ENCODE measurements at places on chromosomes 3 and 15.

DNA sequence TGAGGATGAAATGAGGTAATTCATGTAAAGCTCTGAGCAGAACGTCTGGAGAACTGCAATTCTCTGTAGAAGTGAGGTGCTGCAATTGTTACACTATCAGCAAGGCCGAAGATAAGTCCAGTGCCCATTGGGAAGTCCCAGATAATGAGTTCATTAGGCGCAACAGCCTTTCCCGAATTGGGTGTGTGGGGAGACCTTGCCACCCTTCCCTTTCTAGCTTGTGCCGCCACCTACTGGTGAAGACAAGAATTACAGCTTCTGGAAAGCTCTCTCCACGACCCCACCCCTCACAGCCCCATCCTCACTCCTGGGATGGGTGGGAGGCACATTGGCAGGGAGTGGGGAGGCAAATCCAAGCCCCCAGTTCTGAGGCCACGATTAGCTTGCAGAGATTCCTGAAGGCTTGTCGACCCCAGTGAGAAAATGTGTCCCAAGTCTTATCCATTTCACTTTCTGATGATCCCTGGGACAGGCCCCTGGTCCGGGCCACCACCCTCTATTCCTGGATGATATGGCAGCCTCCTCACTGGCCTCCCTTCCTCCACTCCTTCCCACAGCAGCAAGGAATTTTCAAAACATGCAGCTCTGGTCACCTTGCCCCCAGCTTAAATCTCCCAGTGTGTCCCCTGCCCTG lies 36.4 kb downstream of the FAM3D start:
- peak; percentile 78 for DNase-seq

DNA sequence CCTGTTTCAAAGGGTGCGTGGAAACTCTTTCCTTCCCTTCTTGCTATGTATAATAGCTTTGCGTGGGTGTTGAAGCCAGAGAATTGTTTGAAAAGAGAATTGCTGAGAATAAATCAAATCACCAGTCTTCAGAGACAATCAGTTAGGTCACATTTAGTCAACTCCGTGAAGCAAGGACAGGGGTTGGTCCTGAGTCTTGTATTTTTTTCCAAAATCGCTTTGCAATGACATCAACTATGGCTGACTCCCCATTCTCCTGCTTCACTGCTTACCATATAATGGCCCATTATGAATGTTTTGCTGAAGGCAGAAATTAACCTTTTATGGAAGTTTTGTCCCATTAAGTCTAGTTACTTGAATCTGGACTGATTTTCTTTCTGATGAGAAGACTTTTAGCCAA lies 852.8 kb downstream of the AGBL1 start:
- DNase-seq: no peak

- no peak for DNase-seq
Measured at GRCh38 chr3:130312374-130312773, 33.1 kb upstream of the COL6A5 start.

- DNase-seq: no peak
Measured at GRCh38 chr3:193590088-193590856, 2.7 kb upstream of the OPA1 start.

- no peak for DNase-seq
Measured at GRCh38 chr15:101489599-101490407, at the start of gene PCSK6. Gene PCSK6, minus strand, starts transcription at chr15:101489707. Its CDS starts 37 bp downstream, at chr15:101489670.

GRCh38 chr3:131731709-131732108 lies 228.9 kb upstream of the MRPL3 start:
- no peak for DNase-seq

GRCh38 chr3:39234651-39235050 lies 42.3 kb upstream of the XIRP1 start:
- peak; percentile 68 for DNase-seq

DNA sequence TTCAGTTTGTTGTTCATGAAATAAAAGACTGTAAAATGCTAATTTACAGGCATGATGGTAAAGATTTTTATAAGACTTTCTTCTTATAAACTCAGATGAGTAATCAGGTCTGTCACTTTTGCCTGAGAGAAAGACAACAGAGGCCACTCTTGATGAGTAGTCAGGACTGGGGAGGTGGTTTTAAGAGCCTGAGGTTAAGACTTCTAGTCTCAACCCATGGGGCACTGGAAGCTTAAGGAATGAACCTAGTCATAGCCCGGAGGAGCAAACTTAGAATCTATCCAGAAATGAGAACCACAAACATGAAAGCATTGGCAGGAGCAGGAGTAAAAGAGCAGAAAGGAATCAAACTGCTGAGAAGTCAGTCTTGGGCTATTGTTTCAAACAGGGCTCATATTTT lies 846.3 kb upstream of the ARPP21 start:
- no peak for DNase-seq

GRCh38 chr3:143571548-143571947 lies 276.7 kb downstream of the SLC9A9 start:
- no peak for DNase-seq

- DNase-seq: no peak
Measured at GRCh38 chr3:134038716-134039115, 9.0 kb upstream of the SLCO2A1 start.

- no peak for DNase-seq
Measured at GRCh38 chr15:60970246-60971170, 258.6 kb downstream of the RORA start.

- no peak for DNase-seq
Measured at GRCh38 chr3:88509582-88509981, 359.8 kb downstream of the C3orf38 start.

- no peak for DNase-seq
Measured at GRCh38 chr15:52115598-52116427, 3.2 kb upstream of the BCL2L10 start.

GRCh38 chr3:112579697-112580096 lies 17.9 kb downstream of the SLC35A5 start:
- no peak for DNase-seq

GRCh38 chr15:54289590-54290136 lies 311.4 kb downstream of the UNC13C start:
- DNase-seq: no peak

- DNase-seq: no peak
Measured at GRCh38 chr15:90367576-90367975, 15.5 kb downstream of the ZNF774 start.

DNA sequence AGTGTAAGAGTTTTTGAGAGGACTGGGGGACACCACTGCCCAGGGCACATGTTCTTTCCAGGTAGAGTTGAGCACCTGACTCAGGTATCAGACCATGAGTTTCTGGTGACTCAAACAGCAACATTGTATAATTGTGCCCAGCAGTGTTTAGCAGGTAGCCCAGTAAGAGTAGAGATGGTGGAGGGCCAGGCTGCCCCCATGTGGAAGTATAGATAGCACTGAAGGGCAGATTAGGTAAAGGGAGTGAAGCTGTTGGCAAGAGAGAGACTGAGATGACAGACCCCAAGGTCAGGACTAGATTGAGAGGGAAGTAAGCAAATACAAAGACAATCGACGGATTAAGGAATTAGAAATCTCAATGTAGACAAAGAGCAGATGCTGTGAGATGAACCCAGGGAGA lies 74.6 kb downstream of the TRIM42 start:
- no peak for DNase-seq

DNA sequence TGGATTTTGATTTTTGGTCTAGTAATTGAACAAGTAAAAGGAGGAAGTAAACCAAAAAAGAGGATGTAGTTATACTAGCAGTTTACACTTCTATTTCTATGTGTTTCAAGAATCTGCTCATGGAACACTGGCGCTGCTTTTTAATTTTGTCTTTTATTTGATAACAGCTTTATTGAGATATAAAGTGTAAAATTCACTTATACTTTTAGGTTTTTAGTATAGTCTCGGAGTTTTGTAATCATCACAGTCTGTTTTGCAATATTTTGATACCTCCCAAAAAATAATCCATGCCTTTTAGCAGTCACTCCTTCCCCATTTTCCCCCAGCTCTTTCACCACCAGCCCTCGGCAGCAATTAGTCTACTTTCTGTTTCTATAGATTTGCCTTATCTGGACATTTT lies 18.0 kb downstream of the UBE2E2 start:
- DNase-seq: no peak

DNA sequence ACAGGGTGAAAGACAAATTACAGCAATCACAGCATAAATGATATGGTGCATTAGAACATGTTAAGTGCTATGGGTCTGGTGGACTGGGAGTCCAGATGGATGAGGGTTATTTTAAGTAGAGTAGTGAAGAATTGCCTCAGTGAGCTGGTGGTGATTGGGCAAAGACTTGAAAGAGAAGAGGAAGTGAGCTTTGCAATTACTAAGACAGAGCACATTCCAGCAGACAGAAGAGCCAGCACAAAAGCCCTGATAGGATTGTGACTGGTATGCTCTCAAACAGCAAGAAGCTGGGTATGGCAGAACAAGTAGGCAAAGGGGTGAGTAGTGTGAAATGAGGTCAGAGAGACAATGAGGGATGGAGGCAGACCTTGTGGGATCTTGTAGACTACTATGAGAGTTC lies 2.1 kb upstream of the ACKR4 start:
- no peak for DNase-seq

DNA sequence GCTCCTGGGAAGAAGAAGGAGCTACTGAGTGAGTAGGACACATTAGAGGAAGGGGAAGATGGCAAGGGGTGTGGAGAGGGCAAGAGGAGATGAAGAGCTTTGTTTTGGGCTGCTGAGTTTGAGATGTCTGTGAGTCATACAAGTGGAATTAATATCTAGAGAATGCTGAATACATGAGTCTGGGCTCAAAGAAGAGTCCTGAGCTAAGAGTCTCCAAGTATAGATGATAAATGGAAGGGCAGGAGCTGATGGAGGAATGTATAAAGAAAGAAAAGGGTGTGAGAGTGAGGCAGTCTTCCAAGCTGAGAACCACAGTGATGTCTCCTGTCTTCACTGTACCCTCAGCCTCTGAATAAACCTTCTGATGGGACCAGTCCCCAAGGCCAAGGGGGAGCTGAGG lies 205.5 kb upstream of the MRPL3 start:
- DNase-seq: no peak

DNA sequence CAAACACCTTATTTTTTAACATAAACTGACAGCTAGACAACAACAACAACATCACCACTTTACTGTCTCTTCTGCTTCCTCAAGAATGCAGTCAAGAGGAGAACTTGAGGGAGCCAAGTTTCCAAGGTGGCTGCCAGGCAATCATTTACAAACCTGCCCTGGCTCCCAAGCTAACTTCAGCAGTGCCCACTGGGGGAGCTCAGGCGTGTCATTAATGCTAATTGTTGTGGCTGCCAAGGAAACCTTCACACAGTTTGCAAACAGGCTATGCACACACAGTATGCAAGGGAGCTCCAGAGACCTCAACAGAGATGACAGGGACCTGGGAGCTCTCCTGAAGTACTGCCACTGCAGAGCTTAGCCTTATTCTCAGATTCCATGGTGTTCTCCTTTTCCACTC lies 2.1 kb downstream of the DZIP1L start:
- no peak for DNase-seq

DNA sequence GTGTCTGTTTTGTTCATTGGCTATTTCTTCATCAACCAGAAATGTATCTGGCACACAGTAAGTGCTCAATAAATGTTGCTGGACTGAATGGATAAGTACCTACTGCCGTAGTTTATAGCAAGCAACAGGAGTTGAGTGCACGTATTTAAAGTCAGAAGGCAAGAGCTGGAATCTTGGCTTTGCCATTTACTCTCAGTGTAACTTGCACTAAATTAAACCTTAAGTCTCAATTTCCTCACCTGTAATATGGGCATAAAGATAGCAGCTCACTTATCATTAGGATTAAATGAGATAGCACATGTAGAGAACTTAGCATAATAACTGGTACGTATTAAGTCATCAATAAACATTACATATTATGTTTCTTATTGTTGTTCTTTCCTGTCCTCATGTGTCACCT lies 13.0 kb upstream of the FAM174B start:
- DNase-seq: no peak

DNA sequence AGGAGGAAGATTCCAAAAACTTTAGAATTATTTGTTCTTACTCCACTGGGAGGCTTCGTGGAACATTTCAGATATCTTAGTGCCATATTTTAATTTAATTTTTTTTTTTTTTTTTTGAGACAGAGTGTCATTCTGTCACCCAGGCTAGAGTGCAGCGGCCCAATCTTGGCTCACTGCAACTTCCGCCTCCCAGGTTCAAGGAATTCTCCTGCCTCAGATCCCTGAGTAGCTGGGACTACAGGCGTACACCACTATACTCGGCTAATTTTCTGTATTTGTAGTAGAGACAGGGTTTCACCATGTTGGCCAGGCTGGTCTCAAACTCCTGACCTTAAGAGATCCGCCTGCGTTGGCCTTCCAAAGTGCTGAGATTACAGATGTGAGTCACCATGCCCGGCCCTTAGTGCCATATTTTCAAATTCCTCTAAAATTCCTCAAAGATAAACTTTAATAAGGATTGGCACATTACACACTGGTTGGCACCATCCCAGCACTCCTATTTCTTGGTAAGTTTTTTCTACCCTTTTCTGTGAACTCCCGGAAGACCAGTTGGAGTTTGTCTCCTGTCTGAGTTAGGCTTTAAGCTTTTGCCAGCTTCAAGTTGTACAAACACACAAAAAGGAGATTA lies 693.7 kb downstream of the MCTP2 start:
- no peak for DNase-seq

DNA sequence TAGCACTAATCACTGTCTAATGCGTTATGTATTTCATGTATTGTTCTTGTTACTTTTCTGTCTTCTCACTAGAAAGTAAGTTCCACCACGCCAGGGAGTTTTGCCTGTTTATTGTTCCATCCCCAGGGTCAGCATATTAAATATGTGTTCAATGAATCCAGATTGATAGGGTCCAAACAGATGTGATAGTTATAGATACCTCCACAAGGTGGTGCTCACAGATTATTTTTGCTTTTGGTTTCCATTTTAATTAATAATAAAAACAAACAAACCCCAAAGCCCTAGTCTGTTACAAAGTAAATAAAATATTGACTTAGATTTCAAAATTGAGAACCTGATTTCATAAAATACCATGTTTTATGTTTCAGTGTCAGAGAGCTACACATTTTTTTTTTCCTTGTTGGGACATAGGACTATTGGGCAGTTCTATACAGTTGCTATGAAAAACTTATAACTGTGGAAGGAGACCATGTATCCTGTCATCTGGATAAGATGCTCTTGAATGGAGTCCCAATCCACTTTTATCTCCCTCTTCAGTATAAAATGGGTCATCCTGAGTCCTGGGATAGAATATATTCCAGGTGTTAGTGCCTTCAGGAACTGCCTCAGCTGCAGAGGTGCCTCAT lies 12.4 kb downstream of the OTOL1 start:
- DNase-seq: no peak

Data from natural killer cell treated with Interleukin-12 subunit alpha and Interleukin-12 subunit beta and Interleukin-15 and Interleukin-18, amount 100 ng/mL, for 72 hours (primary cell).